ENCODE measurements at places on chromosomes 2 and 18.

DNA sequence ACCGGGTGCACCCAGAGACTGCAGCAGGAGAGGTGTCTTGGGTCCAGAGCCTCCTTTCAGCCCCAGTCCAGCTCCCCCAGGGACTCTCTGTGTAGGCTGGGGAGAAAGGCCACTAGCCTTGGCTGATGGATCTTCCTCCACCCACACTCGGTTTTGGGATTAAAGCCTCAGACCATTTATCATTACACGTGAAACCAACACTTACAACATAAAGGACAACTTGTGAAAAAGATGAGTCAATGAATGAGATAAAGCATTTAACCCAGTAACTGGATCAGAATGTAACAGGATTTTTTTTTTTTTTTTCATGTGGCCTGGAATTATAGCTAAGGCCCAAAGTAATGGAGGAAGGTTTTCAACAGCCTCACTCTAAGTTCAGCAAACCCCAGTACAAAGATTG lies 32.1 kb downstream of the NAT8 start:
- no peak for DNase-seq

DNA sequence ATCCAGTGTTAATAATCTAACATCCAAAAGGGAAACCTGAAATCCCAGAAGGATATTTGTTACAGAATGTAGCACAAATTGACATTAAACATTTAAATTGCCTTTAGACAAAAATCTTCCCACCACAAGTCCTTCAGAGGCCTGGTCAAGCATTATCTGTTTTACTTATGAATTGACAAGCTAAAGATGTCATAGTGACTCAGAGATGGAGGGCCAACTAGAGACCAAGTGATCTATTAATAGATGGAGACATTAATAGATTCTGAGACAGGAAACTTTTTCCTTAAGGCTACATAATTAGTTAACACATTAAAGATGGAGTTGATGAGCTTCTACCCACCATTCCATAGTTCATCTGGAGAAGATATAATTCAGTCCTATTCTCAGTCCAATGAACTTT lies 526.2 kb downstream of the IRS1 start:
- DNase-seq: no peak

- DNase-seq: no peak
These were observed 9.6 kb downstream of the KCNJ3 start for GRCh38 chr2:154707994-154708575.

- DNase-seq: no peak
These were observed 124.9 kb downstream of the PIGN start for GRCh38 chr18:62061821-62062478.

DNA sequence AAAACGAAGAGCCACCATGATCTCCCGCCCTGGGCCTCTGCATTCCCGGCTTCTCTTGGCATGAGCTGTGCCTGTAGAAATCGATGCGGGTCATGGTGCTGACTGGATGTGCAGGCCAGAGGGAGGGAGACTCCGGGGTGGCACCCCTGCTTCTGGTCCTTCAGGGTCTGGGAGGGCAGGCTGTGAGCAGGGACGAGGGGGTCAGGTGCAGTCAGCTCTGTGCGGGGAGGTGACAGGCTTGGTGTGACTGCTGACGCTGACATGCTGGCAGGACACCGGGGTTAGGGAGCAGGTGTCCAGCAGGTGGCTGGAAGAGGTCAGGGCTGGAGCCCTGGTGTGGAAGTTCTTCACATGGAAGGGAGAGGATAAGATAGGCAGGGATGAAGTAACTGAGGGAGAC lies 48.7 kb upstream of the KCNF1 start:
- DNase-seq: no peak

- no peak for DNase-seq
These were observed 39.9 kb upstream of the INHBB start for GRCh38 chr2:120305937-120306490.

- no peak for DNase-seq
These were observed 599.4 kb downstream of the XIRP2 start for GRCh38 chr2:167487728-167488127.

GRCh38 chr2:143356336-143356735 lies 227.1 kb downstream of the ARHGAP15 start:
- DNase-seq: no peak

- DNase-seq: no peak
These were observed 22.7 kb downstream of the ATAD2B start for GRCh38 chr2:23904215-23904614.

DNA sequence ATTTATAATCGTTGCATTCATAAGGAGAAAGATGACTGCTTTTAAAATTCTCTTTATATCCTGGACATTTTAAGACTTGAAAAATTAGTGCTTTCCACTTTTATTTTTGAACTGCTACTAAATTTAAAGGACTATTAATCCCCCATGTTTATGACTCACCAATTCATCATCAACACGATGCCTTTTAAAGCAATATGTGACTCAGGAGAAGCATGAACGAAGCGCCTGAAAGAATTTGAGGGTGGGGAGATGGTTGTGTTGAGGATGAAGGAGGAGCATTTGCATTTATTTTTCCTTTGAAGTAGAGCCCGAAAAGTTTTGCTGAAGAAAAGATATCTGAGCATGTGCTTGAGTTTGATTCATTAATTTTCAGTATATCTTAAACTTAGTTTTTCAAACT lies 192.2 kb upstream of the LRRTM1 start:
- no peak for DNase-seq

- DNase-seq: no peak
These were observed 6.6 kb downstream of the ASB18 start for GRCh38 chr2:236257575-236257974.

GRCh38 chr18:37547196-37547827 lies 18.3 kb downstream of the CELF4 start:
- DNase-seq: no peak

DNA sequence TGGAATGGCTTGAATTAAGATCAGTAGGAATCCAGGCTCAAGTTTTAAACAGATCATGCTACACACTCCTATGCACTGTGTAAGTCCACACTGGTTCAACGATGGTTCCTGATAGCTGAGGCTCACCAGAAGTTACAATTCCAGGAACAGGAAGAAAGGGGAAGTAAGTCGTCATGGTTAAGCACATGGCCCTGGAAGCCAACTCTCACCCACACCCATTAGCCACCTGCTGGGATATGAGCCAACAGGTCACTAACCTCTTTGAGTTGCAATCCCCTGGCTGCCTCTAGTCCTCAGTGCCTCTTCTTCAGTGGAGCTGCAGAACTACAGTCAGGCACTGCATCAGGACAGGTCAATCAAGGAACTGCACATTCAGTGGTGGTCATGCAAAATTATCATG lies 133.5 kb downstream of the TMEM182 start:
- no peak for DNase-seq

DNA sequence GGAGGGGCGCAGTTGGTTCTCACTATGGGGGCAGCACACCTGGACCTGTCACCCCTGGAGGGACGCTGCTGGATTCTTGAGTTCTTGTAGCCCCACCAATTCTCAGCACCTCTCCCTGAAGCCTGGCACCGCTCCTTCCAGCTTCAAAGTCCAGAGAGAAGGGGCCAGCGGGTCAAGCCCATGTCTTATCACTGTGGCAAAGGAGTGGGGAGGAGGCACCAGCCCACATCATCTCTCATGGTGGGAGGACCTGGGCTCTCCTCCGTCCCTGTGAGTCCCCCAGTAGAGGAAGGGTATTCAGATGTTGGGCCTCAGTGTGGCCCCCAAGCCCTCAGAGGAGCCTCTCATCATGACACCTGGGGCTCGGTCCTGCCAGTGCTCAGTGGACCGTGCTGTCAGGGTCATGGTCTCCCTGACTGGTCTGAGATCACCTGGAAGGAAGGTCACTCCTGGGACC lies 67.4 kb downstream of the HS1BP3 start:
- no peak for DNase-seq

GRCh38 chr2:112674229-112674628 lies 28.5 kb downstream of the SLC20A1 start:
- DNase-seq: no peak

DNA sequence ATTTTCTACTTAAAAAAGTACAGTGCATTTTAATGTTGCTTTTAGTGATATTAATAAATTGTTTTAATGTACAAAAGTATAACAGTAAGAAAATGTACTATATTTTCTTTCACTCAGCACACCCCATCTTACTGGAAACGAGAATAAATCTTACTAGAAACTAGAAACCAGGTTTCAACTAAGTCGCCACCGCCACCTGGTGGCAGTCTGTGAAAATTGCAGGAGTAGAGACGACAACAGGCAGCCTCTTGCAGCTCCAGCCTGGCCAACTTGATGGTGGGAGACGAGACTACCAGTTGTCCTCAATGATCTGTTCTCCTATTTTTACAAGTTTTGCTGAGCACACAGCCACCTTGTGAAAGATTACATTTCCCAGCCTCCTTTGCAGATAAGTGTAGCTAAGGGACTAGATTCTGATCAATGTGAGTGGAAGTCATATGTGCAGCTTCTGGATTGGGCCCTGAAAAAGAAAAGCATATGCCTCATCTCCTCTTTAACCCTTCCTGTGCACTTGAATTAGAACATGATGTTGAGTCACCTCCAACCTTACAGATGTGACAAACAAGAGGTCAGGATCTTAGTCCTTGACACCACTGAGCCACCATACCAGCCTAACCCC lies 8.7 kb downstream of the OTOF start:
- DNase-seq: peak; percentile 64

GRCh38 chr2:225893151-225893550 lies 493.6 kb downstream of the NYAP2 start:
- DNase-seq: no peak

DNA sequence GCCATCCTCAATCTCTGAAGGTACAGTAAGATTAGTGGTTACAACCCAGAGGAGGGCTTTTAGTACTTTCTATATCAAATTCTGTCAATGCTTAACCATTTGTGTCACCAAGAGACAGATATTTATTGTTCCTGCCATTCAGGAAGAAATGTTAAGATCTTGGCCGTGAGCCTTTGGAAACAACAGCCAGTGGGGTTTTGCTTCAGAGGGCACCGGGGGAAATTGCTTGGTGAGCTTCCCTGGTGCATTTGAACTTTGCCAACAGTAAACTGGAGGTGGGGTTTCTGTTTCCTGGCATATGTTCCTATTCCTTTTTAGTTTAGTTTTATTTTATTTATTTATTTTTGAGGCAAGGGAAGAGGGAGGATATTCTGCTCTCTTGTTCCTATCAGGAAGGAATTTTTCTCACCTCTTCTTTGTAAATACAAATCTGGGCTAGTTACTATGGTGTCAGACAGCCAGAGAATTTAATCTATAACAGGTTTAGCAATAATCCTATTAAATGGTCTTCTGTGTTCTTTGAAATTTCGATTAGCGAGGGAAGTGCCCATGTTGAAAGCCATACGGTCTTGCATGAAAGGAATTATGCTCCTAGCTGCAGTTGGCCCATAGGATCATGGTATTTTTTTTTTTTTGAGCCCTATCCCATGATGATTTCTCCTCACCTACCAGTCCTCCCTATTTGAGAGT lies 95.7 kb downstream of the MAIP1 start:
- no peak for DNase-seq

GRCh38 chr2:217743966-217744761 lies 258.6 kb downstream of the TNS1 start:
- no peak for DNase-seq

DNA sequence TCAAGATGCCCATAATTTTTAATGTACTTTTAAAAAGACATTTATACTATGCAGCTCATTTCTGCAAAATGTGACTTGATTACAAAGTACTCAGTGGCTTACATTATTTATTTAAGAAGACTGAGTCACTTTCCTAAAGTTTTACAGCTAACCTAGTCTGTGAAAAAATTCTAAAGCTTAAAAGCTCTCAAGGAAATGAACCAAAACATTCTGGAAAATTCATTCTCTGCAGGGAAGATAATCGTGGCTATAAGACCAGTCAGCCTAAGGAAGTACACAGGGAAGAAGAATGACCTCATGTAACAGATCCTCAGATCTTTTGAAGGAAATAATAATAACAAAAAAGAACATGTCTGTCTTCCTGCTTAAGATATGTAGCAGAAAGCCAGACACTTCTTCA lies 232.1 kb upstream of the STK17B start:
- DNase-seq: no peak

DNA sequence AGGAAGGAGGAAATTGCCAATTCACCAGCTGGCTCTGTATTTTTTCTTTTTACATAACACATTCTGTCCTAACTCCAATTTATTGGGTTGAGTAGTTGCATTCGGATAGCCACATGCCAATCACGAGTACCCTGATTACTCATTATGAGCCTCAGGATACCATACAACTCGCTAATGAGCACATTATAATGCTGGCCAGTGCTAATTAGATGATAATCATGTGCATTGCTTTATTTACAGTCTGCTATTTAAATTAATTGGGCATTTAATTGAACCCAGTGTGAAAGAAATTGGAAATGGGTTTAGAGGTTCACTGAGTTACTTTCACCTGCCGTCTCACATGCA lies 15.2 kb downstream of the G6PC2 start:
- no peak for DNase-seq

DNA sequence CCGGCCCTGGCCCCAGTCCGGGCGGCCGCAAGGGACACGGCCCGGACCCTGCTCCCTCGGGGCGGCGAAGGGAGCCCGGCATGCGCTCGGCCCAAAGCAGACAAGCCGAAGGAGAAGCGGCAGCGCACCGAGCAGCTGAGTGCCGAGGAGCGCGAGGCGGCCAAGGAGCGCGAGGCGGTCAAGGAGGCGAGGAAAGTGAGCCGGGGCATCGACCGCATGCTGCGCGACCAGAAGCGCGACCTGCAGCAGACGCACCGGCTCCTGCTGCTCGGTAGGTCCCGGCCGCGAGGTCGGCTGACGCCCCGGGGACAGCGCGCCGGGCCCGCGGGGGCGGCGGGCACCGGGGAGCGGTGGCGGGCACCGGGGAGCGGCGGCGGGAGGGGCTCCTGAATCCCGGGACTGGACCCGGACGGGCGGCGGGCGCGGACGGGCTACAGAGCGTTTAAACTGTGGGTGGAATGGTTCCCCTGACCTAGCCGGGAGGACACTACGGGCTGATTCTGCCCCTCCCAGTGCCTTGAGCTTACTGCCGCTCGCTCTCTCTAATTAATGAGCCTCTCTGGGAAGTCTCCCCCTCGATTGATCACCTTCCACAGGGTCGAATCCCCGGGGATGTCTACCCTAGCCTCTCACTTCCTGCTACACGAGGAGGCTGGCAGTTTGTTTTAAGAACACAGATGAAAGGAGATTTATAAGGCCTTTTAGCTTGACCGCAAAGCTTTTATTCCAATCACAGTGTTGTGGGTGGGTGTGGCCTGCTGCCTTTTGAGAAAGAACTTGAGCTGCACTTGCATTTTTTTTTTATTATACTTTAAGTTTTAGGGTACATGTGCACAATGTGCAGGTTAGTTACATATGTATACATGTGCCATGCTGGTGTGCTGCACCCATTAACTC lies 853 bp downstream of the GNAL start:
- DNase-seq: no peak
